ENCODE measurements at places on chromosomes 7 and 10.

GRCh38 chr7:116021237-116021636 is 9.3 kb downstream of the TFEC start:
- DNase-seq, result no peak

DNA sequence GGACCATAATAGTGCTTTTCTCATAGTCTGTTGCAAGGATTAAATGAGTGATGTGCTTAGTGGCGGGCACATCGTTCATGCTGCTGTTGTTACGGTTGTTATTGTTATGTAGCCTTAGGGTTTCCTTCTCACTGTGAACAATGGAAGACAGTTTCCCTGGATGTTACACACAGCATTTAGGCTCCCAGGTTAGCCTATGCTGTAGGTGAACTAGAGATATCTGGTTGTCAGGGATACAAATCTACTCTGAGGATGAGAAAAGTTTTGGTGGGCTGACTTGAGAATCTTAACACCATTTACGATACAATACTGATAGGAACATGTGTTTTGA is 14.7 kb downstream of the SH3PXD2A start:
- DNase-seq, result no peak

DNA sequence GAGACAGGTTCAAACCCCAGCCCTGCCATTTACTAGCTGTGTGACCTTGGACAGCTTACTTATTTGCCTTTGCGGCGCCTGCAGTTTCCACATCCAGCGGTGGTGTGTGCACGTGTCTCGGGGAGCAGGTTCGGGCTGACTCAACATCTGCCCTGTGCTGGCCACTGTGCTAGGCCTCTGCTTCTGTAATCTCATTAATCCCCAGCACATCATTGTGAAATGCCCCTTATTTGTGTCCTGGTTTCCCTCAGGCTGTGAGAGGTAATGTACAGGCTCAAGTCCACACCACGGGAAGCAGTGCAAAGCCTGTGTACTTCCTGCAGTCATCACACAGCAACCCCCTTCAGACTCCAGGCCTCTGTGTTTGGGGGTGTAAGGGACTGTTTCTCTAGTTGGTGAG is 285.7 kb downstream of the RPS24 start:
- no peak for DNase-seq

GRCh38 chr7:2710901-2711551 is 23.0 kb downstream of the AMZ1 start:
- no peak for DNase-seq

DNA sequence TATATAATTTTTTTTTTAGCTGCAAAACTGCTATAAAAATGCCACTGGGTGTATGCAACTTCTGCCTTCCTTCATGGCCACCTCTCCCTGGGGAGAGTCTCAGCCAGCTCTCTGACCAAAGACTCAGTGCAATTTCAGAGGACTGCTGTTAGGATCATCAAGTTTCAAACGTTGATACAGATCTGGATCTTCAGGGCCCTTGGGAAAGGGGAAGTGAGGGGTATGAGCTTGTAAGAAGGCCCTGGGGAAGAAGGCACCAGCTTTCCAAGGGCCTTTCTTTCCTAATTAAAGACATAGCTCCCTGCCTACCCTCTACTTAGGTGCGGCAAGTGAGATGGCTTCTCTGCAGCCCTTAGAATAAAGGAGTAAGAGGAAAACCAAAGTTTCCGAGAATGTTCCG is 130.4 kb downstream of the CUL2 start:
- DNase-seq, result no peak

DNA sequence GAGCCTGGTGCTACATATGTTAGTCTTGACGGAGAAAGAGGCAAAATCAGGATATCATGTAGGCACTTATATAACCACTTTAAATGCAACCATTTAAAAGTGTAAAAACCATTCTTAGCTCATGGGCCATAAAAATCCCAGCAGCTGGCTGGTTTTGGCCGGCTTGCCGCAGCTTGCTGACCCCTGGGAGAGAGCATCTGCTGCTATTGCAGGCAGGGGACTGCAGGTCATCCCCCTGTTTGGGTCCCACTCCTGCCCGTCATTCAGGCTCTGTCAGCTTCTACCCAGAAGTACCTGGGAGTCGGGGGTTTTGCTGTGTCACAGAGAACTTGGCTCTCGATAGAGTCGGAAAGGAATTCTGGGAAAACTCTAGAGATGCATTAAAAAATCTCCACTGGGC is 187.4 kb downstream of the CUX1 start:
- DNase-seq, result no peak

DNA sequence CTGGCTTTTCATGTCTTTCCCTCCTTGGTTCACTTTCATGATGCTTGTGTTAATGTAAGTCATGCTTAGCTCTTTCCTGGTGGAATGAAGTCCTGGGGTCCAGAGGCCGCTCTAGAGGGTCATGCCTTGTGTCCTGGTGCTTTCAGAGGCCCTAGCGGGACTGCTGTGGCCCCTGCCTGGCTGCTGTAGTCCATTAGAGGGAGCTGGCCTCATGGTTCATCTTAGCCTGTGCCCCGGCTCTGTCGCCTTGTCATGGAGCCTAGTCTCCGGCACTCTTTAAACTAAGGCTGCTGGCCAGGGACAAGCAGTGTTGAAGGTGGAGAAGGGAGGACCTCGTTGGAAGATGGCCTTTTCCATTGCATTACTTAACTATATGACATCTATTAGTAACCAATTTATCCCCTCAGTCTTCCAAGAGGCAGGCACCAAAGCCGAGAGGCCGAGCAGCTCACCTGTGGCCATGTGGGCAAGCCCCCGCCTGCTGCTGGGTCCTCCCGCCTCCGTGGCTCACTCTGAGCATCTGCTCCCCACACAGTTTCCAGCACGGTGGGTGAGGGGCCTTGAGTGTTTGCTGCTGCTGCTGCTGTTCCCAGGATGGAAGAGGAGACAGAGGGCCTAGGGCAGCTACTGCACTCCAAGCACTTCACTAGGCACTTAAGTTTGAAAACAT is 5.0 kb upstream of the NDUFB2 start:
- no peak for DNase-seq

- DNase-seq, result no peak
Observed at GRCh38 chr10:3871424-3871996, 86.5 kb upstream of the KLF6 start.

DNA sequence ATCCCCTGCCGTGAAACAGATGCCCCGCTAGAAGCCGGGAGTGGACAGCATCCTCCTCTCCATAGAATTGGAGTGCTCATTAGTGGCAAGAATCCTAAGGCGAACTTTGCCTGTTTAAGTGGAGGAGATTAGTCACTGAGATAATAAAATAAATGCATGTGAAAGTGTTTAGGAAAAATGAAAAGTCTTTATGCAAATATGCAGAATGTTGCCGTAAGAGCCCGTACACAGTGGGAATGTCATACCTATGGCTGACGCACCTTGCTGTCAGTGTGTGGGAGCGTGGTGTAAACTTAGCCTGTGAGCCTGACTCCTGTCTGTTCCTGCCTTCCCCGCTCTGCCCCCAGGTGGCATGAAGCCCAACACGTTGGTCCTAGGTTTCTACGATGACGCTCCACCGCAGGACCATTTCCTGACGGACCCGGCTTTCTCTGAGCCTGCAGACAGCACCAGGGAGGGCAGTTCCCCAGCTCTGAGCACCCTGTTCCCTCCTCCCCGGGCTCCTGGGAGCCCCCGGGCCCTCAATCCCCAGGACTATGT is 1.7 kb upstream of the TRIP6 start:
- DNase-seq, result no peak

GRCh38 chr7:138882249-138882648 is 84.3 kb upstream of the ATP6V0A4 start:
- no peak for DNase-seq

GRCh38 chr7:151498495-151498894 is 21.2 kb downstream of the RHEB start:
- no peak for DNase-seq

GRCh38 chr10:29482591-29483431 is 152.0 kb downstream of the SVIL start:
- DNase-seq, result no peak

DNA sequence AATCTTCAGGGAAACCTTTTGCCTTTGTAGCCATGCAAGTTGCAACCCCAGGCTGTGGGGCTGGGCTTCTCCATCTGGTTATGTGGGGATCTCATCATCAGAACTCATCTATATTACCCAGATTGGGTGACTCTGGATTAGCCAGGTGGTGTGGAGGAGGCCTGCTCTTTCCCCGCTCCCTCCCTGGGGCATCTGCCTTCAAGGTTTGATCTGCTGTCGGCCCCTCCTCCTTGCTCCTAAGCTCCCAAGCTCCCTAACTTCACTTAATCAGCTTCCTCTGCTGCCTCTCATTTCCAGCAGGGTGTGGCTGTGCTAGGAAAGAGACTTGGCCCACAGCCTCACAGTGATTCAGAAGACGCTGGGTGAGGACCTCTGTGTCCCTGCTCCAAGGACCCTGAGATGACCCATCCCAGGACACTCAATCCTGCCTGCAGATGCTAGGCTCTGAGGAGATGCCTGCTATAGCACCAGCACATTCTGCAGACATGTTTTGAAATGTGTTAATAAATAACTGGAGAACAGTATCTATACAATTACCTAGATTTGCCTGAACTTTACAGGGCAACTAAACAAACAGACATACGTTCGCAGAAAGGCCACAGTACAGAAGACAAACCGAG is 392.1 kb upstream of the PODXL start:
- DNase-seq, result no peak

DNA sequence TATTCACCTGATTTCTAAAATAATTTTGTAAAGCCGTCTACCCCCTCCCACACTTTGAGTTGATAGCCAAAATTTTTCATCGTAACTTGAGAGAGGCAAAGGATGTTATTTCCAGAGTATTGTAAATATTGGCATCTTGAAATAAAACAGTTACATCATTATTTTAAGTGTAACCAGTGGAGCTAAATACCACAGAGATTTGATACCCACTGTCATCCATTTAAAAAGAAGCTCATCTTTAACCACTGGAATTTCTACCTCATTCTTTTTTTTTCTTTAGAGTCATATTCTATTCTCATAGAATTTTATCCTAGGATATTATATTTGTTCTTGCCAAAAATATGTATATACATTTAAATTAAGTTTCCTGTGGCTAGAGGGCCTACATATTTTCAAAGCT is 48.6 kb downstream of the CAMK1D start:
- DNase-seq, result no peak

- DNase-seq, result no peak
Observed at GRCh38 chr7:46616636-46617035, 695.6 kb upstream of the IGFBP3 start.

GRCh38 chr10:110967009-110967630 is 47.7 kb downstream of the SHOC2 start:
- DNase-seq, result no peak

DNA sequence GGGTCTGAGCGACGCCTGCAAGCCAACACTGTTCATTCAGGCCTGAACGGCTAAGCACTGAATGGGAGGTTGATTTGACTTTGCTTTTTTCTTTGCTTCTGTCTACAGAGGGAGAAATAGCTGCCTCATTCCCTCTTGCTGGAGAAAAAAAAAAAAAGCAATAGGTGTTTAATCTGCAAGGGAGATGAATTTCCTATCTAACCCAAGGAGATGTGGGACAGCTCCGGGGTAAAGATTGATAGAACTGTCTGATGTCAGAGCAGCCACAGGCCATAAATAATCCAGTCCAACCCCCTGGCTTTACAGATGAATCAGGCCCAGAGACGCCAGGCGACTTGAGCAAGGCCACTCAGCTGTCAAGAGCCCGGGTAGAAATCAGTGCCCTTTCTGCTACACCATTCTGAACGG is 168.0 kb downstream of the ARHGAP12 start:
- DNase-seq, result no peak

- no peak for DNase-seq
Observed at GRCh38 chr10:63760034-63760707, 239.0 kb downstream of the REEP3 start.

- no peak for DNase-seq
Observed at GRCh38 chr10:10520491-10521385, 496.9 kb upstream of the CELF2 start.

DNA sequence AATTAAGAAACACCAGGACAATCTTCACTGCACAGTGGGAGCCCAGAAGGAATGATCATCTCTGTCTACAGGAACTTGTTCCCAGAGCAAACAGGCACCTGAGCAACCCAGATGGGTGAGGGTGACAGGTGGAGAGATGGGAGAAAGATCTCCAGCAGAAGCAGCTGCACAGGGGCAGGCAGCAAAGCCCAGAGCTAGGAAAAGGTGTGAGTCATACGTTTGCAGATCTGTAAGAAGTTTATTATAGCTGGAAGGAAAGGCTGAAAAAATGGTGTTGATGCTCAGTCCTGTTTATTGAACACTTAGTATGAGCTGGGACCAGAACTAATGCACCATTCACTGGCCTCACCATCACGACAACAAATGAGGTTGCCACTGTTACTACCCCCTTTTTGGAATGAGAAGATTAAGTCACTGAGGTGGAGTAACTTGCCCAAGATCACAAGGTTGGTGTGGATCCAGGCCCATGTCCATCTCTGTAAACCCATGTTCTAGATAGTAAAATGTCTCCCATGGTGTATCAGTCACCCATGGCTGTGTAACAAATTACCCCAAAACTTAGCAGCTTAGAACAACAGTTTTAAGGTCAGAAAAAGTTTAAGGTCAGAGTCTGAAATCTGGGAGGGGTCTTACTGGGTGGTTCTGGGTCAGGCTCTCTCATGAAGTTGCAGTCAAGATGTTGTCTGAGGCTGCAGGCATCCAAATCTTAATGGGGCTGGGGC is 506.9 kb downstream of the RPS24 start:
- no peak for DNase-seq

GRCh38 chr7:129550693-129551360 is 48.5 kb downstream of the SMKR1 start:
- no peak for DNase-seq

DNA sequence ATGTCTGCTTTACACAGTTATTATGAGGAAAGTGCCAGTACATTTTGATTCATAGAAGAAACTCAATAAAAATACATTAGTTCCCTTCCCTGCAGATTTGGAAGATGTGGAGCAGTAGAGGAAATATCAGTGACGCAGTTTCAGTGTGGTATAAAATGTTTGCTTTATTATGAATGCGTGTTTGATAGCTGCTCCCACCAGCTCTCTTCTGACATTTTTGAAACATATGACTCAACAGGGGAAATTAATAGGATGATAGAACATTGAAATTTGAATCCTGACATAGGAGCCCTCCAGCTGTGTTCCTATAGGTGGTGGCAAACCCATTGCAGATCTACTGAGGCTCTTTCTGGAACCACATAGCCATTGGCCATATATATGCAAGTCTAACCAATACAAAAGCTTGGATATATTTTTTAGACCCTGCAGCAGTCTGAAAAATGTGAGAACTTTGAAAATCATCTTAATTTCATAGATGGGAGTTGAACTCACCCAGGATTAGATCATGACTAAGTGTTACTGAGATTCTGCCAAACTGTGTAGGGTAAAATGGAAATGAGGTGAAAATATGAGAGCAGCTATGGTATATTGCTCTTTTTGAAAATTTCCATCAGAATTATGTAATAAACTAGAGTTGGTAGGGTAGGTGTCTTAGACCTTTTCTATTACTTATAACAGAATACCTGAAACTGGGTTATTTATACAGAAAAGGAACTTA is 47.8 kb downstream of the BZW2 start:
- no peak for DNase-seq

GRCh38 chr10:72007246-72007892 is 43.2 kb downstream of the CHST3 start:
- DNase-seq, result no peak

GRCh38 chr10:75508239-75508813 is 76.9 kb downstream of the LRMDA start:
- DNase-seq, result no peak

- no peak for DNase-seq
Observed at GRCh38 chr10:104680467-104681401, 39.6 kb downstream of the SORCS3 start.
